ENCODE measurements at places on chromosomes 7 and 10.

DNA sequence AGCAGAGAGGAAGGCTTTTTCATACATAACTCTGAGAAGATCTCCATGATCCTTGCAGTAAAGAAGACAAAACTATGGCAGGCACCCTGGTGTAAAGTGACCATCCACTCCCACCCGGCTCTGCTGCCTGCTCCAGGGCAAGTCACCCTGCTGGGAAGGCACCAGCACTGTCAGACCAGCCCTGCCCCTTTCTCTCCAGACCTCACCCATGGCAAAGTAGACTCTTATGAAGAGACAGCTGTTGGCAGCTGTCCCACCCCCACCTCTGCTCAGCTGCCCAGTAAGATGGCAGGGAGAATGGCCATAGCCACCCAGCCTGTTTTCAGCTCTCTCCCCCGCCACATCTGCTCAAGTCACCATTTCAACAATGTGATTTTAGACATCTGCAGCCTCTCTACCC, 8.6 kb upstream of the ZMIZ2 start:
- DNase-seq = no peak

DNA sequence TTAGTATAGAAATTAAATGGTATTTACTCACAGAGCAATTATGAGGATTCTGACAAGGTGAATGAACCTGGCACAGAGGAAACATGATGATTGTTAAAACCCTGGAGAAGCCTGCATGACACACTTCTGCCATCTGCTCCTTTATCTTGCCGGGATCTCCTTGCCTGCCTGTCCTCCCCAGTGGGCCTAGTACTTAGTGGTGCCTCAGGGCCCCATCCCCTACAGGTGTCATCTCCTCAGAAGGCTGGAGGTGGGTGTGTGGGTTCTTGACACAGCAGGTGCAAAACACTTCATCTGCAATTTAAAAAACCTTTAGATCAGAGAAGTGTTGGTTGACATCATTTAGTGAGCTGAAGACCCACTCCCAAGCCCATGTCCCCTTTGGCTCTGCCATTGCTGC, 261.2 kb downstream of the ADRA2A start:
- no peak for DNase-seq

- DNase-seq = no peak
These were observed 20.5 kb downstream of the CASD1 start for GRCh38 chr7:94530109-94530508.

DNA sequence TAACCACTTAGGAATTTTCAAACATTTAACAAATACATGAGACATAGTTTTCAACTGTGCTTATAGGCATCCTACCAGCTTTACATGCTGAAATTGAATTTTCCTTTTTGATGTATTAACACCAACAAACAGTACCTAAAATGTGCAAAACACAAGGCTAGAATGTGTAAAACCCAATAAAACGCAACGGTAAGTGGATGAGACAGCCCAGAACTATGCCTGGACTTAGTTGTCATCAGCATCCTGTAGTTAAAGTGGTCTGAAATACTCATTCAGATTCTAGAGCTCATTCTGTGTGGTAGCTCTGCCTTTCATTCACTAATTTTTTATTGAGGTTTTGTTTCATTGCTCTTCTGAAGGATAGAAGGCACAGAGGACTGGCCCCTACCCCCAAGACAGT, 137.1 kb downstream of the BMPER start:
- no peak for DNase-seq

- DNase-seq = no peak
These were observed 210.5 kb downstream of the BICC1 start for GRCh38 chr10:58723186-58723585.

DNA sequence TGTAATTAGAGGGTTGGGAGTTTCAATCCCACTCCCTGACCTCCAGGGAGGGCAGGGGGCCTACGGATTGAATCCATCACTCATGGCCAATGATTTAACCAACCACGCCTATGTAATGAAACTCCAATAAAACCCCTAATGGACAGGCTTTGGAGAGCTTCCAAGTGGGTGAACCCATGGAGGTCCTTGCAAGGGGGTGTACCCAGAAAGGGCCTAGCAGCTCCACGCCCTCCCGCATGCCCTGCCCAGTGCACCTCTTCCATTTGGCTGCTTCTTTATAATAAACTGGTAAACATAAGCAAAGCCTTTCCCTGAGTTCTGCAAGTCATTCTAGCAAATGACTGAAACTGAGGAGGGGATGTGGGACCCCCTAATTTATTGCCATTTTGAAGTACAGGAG, 280.1 kb downstream of the FRMD4A start:
- no peak for DNase-seq

DNA sequence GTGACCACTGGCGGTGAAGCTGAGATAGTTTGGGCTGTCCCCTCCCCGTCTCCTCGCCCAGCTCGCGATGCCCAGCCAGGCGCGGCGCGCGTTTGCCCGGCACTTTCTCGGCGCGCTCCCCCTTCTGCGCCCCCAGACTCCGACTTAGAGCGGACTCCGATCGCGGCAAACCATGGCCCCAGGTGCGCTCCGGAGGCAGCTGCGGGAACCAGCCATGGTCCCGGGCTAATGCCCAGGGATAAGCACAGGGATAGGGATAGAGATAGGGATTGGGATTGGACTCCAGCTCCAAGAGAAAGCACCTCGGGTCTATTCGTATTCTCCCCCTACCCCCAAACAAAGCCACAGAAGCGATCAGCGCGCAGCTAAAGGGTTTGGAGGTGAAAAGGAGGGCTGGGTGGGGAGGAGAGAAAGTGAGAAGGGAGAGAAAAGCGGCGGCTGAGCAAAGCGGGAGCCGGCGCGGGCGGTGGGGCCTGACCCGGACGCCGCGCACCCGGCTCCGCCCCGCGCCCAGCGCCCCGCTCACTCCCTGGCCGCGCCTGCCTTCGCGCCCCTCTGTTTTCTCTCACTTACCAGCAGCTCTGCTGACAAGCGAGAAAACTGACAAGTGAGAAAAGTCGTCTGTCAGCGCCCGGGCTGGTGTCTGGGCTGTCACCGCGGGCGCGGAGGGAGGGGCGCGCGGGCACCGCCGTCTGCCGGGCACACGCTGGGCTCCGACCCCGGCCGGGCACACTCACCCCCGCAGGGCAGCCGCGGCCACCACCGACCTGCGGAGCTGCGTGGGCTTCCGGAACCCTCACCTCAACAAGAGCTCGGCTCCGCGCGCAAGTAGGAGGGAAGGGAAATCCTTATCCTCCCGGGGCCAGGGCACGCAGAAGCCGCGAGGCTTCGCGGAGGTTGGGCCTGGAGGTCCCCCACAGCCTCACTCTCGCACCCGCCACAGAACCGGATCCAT, at the start of gene PDE1C:
PDE1C (minus strand) TSS at position 2 of the 955 bp plus-strand sequence.
- DNase-seq = peak; percentile 63

DNA sequence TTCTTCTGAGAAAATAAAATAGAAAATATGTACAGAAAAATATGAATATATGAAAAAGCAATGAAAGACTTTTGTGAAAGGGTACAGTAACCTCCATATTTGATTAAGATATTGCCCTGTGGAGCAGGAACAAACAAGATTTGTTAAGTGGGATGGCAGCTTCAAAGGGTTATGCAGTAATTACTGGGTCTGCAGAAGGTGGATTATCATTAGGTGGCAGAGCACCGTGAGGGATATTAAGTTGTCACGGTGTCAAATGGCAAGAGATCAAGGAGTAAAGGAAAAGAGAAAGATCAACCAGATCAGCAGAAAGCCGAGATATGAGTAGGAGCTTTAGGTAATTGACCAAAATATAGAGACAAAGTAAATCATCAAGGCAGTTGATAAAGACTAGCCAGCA, 44.1 kb downstream of the DGKB start:
- no peak for DNase-seq

DNA sequence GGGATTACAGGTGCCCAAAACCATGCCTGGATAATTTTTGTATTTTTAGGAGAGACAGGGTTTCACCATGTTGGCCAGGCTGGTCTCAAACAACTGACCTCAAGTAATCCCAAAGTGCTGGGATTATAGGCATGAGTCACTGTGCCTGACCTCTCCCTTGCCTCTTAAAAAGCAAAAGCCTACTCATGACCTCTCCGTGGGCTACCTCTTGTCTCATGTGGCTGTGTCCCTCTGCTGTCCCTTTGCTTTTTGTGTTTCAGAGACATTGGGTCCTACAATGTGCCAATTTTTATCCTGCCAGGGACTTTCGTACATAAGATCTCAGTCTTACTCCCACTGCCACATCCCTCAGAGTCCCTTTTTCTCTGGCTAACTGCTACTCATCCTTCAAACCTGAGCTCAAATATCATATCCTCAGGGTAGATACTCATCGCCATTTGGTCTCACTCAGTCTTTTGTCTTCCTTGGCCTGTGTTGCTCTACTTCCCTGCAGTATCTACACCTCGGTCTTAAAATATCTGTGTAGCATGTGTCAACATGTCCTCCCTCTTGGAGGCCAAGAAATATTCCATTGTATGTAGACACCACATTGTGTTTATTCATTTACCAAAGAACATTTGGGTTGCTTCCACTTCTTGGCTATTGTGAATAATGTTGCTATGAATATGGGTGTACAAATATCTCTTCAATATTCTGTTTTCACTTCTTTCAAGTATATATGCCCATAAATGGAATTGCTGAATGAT, 465.0 kb upstream of the KLF6 start:
- no peak for DNase-seq

- DNase-seq = no peak
These were observed 68.1 kb downstream of the JAZF1 start for GRCh38 chr7:28112467-28112866.

DNA sequence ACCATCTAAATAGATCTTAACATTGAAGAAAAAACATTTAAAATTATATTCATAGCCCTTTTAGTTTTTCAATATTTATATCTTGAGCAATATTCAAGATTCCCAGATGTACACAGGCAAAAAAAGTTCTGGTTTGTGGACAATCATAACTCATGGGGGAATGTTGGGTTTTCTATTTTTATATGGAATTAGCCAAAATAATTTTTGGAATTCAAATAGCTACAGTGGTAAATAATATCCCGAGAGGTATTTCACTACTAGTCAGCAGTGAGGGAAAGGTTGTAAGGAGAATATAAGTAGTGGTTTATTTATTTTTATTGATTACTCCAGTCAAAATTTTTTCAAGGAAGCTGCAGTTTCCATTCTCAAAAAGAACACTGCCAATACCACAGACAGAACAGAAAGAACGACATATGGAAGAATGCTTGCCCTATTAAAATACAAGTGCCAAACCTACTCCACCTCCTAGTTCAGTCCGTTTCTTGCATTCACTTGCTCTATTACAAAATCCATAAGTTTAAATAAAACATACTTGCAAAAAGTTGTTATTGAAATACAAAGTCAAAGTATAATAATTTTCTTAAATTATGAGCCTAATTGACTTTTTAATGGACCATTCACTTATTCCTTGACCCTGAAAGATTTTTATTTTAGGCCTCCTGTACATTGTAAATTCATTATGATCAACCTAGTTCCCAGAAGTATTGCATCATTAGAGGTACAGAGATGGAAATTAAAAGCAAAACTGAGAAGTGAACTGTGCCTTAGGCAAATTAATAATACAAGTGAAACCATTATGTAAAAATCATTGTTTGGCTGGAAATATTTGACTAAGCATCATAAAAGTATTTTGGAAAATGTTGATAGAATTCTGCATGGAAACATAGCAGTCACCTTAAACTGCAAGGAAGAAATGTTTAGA, 533.2 kb downstream of the PARD3 start:
- no peak for DNase-seq

DNA sequence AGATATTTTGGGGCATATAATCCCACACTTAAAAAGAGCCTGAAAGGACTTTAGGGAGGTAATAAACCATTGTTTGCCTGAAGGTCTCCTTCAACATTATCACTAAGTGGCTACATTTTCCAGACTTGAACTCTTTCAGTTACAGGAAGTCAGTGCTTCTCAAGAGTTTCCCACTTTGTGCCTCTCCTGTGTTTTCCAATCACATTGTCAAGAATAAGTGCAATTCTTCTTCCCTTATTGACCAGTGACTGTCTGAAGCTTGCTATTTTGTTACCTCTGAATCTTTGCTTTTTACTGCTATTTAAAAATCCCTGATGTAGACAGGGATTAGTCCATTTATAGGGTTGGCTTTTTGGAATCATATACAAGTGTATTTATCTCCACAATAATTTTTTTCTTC, 346.7 kb upstream of the ANKRD30A start:
- no peak for DNase-seq

DNA sequence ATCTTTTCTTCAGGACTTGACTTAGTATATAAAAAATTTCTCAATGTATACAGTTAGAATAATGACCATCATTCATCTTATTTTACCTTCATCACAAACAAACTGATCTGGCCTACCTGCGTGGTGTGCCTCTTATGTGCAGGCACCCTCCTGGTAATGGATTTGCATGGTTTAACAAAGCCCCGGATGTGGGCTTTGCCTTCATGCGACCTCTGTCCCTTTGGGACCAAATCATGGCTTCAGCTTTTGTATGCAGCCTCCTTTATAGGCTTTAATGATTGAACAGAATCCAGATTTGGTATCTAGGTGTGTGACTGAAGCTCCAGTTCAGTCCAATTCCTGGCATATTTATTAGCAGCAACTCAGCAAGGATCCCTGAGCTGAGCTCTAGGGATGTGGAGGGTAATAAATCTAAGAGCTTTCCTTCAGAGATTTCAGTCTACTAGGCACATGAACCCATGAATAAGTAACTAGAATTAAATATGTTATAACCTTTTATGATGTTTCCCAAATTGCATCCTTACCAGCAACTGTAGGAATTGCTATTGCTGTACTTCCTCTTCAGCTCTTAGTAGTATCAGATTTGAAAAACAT, 256.9 kb downstream of the ABCA13 start:
- no peak for DNase-seq

DNA sequence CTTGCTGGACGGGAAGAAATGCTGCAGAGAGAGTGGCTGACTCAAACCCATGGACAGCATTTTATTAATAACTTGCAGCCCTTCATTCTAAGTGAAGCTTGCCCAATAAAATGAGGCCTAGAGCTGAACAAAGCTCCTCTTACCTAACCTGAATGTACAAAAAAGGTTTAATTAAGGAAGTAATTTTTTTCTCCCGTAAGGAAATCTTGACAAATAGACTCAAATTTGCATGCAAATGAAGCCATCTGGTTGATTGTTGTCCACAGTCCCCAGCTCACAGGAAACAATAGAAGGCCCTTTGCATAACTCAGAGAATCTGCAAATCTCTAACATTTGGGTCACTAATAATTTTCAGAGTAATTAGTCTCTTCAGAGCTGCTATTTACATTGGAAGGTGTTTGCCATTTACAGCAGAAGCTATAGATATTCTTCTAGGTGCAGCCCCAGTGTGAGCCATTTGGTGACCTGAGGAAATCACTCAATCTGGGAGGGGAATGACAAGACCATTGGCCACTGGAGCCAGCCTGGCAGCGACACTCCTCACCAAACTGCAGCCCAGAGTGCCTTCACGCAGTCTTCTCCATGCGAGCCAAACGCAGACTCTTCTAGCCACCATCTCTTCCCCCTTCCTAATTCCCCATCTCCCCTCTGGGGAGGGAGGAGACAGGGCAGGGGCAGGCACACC, 483.0 kb upstream of the C7orf33 start:
- DNase-seq = peak; percentile 10

DNA sequence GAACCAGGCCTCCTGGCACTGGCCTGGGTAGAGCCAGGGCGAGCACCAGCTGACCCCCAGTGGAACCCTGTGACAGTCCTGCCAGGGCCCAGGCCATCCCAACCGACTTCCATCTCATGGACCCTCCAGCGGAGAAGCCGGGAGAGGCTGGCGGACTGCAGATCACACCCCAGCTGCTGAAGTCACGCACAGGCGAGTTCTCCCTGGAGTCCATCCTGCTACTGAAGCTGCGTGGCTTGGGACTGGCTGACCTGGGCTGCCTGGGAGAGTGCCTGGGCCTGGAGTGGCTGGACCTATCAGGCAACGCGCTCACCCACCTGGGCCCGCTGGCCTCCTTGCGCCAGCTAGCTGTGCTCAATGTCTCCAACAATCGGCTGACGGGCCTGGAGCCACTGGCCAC, 4.7 kb downstream of the RARRES2 start:
- DNase-seq = no peak

GRCh38 chr10:34959321-34959720, 130.8 kb downstream of the CUL2 start:
- no peak for DNase-seq
